Transverse colon (tissue), 4 donors: ENCODE measurements at places on chromosomes 2 and 18. TPM values are rescaled to one million over a fixed set of nuclear protein-coding genes. Genes with fewer than 3 reads are reported as not detected.
A peak's percentile ranks its signal among the peaks of the same experiment; 100 is the strongest.

Gene FN1
- 200 TPM for total RNA-seq

Gene KCNIP3
- 2.2 TPM for total RNA-seq

Gene FER1L5
- total RNA-seq, result not detected

Gene TUBA4B
- total RNA-seq, result not detected

Gene PLB1
- 3.0 TPM for total RNA-seq

Gene CAMKMT
- total RNA-seq, result 4.5 TPM

Gene CACNB4
- total RNA-seq, result 1.6 TPM

DNA sequence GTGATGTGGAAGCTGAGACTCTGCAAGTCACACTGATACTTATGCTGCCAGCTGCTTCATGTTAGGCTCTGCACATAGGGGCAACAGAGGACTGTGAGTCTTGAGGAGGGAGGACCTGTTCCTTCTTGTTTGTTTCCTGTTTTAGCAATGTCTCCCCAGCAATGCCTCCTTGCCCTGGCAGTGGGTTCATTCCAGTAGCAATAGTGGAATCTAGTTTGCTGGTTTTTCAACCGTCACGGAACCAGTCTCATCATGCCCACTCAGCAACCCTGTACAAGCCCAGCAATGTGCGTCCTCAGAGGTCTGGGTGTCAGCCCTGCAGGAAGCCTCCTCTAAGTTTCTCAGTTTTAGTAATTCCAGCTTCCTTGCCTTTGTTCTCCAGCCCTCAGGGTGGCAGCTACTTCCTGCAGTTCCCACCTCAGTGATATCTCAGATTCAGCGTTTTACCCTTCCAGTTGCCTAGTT is 20.5 kb upstream of the ITGB6 start:
- no peak for DNase-seq

- no peak for DNase-seq
These were observed 105.8 kb downstream of the ITGB1BP1 start for GRCh38 chr2:9317559-9317958.

DNA sequence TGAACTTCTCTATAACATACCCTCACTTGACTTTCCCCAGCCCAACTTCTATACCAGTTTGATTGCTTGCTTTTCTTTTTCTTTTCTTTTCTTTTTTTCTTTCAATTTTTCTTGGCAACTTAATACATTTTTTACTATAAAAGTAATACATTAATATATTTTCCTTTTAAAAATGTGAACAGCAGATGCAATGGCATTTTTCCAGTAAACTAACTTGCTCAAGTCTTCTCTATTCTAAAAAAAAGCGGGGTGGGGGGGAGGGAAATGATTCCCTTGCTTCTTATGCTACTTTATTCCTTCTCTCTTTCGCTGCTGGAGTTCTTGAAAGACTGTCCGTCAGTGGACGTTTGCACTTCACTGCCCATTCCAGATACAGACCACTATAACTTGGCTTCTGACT is 70.5 kb downstream of the RBMS1 start:
- DNase-seq, result no peak

GRCh38 chr18:23205980-23206379 is 70.7 kb downstream of the CABLES1 start:
- no peak for DNase-seq

- no peak for DNase-seq
These were observed 36.6 kb upstream of the DSC1 start for GRCh38 chr18:31199190-31199769.

GRCh38 chr18:3257627-3258120 is 4.3 kb upstream of the MYL12B start:
- DNase-seq, result no peak

GRCh38 chr2:157875641-157876065 is 477 bp downstream of the ACVR1 start:
- peak; percentile 71 for DNase-seq

DNA sequence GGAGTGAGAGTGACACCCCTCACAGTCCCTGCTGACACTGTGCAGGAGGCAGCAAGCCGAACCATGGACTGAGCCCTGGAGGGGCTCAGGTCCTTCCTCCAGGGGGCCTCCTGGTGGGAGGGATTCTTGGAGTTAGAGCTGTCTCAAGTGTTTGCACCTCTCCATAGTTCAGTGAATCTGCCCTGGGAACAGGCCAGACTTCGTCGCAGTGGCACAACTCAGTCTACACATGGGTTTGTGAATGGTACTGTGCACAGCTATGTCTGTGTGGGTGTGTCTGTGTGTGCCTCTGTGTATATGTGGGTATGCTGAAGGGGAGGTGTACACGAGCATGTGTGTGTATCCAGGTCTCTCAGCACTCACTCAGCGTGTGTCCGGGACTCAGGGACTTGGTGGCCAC is 36.4 kb downstream of the PAX8 start:
- no peak for DNase-seq

DNA sequence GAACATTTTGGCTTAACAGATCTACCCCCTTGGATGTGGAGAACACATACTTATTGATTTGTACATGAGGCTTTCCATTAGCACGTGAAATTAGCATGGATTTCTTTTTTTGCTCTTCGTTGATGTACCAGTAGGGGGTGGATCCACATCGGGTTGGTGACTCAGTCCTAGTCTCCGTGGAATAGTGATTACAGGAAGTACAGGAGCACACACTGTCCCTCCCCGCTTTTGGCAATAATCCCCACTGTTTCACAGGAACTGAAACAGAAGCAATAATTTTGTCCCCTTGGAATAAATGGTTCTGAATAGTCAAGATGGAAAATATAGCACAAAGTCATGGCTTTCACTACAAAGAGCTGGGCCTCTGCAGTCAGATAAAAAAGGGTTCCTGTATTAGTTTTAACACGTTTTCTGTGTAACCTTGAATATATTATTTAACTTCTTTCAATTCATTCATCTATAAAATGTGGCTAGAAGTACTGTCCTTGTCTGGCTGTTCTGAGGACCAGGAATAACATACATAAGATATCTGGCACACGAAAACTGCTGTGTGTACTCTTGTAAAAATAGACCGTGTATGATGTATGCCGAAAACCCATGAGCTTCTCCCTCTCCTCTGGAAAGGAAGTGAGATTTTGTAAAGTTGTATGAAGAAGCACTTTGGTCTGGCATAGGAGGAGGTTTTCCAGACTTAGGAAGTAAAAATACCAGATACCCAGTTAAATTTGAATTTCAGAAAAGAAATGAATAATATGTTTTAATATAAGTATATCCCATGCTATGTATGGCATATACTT is 229.2 kb downstream of the GALR1 start:
- DNase-seq, result peak; percentile 14

DNA sequence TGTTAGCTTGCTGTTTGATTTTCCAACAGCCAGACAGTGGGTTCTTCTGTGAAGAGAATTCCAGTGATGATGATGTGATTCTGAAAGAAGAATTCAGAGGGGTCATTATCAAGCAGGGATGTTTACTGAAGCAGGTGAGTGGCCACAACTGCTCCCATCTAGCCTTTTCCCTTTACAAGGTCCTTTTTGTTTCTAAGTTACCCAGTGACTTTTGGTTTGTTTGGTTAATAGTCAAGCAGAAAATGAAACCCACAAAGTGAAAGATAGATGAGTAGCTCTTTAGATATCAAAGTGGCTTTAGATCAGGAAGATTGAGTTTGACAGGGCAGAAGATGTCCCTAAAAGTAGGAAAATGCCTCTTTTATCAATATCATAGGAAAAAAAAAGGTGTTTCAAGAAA is 23.3 kb downstream of the PLEK start:
- no peak for DNase-seq

- no peak for DNase-seq
These were observed 123.7 kb upstream of the ZNF516 start for GRCh38 chr18:76618721-76619120.

- DNase-seq, result no peak
These were observed 9.8 kb upstream of the RNF138 start for GRCh38 chr18:32081881-32082280.
